ENCODE measurements at places on chromosomes 12 and 14.

GRCh38 chr14:97036086-97036852 is 239.1 kb downstream of the VRK1 start:
- DNase-seq: no peak

- DNase-seq: no peak
These were observed 108.6 kb upstream of the FLRT2 start for GRCh38 chr14:85421186-85421877.

- DNase-seq: no peak
These were observed 15.8 kb upstream of the ANKRD9 start for GRCh38 chr14:102525219-102525928.

DNA sequence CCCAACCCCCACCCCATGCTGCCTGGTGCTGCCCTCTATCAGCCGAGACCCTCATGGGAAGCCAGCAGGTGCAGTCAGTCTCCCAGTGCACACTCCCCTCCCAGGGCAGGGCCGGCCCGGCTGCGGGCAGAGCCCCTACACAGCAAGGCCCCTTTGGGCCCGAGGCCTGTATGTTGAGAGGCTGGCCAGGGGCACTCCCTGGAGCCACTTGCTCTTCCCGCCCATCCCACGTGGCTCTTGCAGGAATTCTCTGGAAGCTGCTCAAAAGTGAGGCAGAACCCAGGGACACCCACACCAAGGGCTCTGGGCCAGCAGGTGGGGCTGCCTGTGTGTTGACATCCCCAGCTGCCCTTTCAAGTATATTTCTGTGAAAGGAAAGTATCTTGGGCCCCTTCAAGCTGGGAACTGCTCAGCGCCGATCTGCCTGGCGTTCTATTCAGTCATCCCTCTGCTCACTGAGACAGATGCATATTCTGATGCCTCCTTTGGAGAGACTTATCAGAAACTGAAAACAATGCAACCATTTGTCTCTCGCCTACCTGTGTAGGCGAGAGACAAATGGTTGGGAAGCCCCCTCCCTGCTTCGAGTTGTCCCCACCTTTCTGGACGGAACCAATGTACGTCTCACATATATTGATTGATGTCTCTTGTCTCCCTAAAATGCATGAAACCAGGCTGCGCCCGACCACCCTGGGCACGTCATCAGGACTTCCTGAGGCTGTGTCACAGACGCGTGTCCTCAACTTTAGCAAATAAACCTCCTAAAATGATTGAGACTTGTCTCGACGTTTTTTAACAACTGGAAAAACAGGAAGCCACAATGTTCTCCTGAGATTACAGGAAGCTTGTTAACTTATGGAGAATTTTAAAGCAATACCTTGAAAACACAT is 6.0 kb downstream of the GPR132 start:
- no peak for DNase-seq

DNA sequence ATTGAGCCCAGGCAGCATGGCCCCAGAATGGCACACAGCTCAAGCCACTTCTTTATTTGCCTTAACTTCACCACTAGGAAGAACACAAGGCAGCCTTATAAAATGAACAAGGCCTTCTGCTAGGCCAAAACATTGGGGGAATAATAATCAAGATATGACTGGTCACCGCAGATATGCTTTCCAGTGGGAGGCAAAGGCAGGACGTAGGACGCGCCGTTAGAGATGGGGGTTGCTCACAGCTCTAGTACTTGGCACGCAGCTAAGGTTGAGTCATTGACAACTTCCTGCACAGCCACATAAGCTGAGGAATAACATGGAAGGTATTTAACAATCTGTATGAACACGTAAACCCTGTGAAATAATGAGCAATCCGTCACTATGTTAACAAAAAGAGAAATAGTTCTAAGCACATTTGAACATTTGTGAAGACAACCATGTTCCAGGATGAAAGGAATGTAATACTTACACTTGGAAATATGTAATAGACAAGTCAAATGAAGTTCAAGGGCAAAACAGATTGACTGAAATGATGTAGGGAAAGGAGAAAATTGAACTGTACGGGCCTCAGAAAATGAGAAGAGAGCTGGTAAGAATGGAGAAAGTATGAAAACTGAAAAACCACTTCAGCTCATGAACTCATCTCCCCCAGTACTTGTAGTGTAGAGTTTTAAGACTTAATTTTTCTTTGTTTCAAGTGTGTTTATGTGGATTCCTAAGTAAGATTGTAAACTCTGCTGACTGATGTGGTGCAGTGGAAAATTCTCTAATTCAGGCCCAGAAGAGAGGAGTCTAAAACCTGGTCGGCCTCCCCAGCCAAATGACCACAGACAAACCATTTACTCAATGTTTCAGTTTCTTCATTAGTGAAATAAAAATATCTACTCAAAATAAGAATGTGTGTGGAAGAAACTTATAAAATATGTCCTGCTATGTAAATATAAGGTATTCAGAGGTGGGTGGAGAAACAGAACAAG is 59.3 kb upstream of the CCDC91 start:
- DNase-seq: no peak
